Frontal cortex (tissue), 4 donors: ENCODE measurements at places on chromosomes 1 and 21. TPM values are rescaled to one million over a fixed set of nuclear protein-coding genes. Genes with fewer than 3 reads are reported as not detected.

Gene HPDL
- total RNA-seq = 1.6 TPM

- DNase-seq = no peak
These were observed 41.7 kb downstream of the PKNOX1 start for GRCh38 chr21:43015906-43016540.

DNA sequence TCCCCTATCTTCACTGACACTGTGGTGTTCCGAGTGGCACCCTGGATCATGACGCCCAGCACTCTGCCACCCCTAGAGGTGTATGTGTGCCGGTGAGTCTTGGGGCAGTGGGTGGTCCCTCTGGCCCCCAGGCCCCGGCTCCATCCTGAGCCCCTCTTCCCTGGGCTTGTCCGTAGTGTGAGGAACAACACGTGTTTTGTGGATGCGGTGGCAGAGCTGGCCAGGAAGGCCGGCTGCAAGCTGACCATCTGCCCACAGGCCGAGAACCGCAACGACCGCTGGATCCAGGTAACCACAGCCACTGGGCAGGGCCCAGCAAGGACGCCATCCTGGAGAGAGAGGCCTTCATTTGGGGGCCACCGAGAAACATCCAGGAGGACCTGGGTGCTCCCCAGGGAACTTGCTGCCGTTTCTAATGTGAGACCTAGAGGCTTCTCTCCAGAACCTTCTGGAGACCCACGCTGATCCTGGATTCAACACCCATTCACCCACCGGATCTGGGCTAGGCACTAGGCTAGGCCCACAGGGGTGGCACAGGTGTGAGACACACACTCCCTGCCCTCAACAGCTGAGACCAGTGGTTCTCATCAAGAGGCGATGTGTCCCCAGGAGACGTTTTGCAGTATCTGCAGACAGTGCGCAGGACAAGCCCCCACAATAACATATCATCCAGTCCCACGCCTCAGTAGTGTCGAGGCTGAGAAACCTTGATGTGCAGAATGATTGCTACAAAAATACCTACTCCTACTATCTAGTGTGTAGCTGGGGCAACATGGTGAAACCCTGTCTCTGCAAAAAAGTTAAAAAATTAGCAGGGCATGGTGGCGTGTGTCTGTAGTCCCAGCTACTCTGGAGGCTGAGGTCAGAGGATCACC lies 22.2 kb downstream of the PADI3 start:
- DNase-seq = no peak

Gene NUP210L
- 0.41 TPM for total RNA-seq

- no peak for DNase-seq
These were observed 95.3 kb downstream of the C1orf21 start for GRCh38 chr1:184482136-184482535.

Gene ADAMTS4
- 0.41 TPM for total RNA-seq

DNA sequence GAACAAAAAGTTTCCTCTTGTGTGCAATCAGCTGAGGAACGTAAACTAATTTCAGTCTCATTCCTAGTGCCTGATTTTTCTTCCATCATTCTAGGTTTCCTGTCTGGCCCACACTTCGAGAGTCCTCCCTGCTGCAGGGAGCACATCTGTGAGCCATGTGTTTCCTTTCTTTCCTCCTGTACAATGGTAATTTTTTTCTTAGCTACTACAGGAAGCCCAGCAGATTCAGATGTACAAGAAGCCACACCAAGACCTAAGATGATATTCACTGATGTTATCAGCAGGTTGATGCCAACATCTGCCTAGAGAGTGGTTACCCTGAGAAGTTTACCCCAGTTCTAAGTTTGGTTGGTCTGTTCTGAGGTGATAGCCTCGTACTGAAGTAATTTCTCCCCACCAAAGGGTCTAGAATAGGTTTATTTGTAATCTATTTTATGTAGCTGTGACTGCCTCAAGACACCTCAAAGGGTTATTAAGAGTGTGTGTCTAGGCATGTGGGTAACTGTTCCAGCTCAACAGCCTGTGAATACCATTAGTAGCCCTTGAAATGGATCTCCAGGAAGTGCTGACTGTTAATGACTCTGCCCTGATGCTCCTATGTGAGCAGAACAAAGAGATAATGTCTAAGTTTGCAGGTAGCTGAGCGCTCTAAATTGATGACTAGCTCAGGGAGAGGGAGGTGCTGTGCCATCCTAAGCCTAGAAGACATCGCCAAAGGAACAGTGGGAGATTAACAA lies 31.7 kb upstream of the CLDN14 start:
- DNase-seq = no peak

DNA sequence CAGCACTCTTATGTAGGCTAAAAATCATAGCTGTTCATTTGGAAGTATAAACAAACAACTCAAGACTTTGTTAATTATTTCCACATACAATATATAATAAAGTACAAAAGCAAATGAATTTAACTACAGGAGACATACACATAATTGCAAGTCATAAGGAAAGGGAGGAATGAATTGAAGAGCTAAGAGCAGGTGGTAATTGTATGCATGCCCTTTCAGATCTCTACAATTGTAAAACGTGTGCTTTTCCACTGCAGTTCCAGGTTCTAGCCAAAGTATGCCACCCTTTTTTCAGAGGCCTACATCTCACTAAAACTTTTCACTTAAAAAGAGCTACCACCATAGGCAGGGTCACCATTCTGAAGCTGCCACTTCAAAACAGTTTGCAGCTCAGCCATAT lies 42.8 kb upstream of the HP1BP3 start:
- DNase-seq = no peak

- no peak for DNase-seq
These were observed 131.7 kb downstream of the TMEM53 start for GRCh38 chr1:44542420-44543063.

DNA sequence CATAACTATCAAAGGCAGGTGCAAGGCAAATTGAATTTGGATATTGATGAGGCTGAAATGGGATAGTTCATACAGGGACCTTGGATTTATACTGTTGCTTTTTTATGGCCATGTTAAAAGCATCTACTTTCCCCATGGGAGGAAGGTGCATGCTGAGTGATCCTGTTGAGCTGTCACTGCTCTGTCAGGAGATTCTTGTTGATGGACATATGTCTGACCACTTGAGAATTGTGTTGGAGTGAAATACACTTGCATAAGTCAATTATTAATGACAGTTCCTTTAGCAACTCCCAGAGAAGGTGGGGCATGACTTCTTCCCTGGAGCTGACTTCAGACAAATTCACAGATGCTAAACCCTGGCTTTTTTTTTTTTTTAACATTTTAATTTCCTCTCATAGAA lies 58.4 kb upstream of the DYNLT5 start:
- DNase-seq = no peak

Gene USH2A
- total RNA-seq = under 0.01 TPM

Gene ERG
- total RNA-seq = 0.82 TPM
